RCC 7860 (cell line): ENCODE measurements at places on chromosomes 3 and 15.

DNA sequence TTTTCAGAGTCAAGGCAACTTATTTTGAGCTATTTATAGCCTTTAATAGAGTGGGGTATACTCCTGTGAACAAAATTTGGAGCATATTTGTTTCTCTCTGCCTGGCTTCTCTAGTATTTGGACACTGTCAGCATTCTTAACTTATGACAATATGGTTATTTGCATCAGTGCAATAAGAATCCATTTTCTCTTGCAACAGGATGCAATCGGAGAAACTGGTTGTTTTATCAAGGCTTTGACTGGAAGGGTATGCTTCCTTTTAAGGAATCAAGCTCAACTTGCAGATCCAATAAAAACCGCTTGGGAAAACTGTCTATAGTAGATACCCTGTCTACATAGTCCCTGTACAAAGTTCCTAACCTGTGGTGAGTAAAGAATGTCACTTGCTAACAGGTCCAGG is 106.7 kb downstream of the DPH6 start:
- DNase-seq: no peak

- DNase-seq: no peak
Observed at GRCh38 chr3:171678971-171679492, 131.3 kb downstream of the PLD1 start.

GRCh38 chr15:52171386-52171785 is 19.8 kb downstream of the GNB5 start:
- DNase-seq: no peak

- DNase-seq: no peak
Observed at GRCh38 chr3:116306720-116307119, 138.6 kb downstream of the LSAMP start.

GRCh38 chr15:42493679-42494078 is 1.8 kb upstream of the SNAP23 start:
- DNase-seq: no peak

- DNase-seq: no peak
Observed at GRCh38 chr3:183581496-183582155, 26.1 kb upstream of the KLHL6 start.

DNA sequence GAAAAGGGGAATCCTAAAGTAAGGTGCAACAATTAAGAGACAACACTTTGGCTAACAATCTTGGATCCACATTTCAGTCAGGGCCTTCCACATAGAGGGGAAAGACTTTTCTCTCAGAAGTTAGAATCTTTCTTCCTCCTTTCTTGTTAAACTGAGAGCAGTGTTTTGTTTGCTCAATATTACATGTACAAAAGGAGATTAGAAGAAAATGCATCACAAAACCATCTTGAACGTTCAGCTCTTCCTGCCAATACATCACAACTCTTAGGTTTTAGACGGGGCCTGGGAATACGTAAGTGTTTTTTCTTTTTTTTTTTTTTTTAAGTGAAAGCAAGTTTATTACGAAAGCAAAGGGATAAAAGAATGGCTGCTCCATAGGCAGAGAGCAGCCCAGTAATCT is 39.1 kb downstream of the MAP2K1 start:
- DNase-seq: no peak

DNA sequence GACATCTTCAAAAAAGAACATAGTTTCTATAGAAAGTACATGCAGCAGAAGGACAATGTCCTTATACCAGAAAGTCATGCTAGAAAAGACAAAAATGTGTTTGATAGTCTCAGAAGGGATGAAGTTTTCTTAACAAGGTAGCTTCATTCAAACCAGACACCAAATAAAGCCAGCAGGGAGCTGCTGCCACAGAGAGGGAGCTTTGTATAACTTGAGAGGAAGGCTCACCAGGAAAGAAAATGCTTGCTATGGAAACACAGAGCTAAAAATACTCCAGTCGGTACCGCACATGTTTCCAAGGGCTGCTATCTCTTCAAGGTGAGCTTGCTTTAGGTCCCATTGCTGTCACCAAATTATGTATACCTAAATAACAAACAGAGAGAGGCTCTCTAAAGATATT is 1074.8 kb upstream of the ALCAM start:
- no peak for DNase-seq

DNA sequence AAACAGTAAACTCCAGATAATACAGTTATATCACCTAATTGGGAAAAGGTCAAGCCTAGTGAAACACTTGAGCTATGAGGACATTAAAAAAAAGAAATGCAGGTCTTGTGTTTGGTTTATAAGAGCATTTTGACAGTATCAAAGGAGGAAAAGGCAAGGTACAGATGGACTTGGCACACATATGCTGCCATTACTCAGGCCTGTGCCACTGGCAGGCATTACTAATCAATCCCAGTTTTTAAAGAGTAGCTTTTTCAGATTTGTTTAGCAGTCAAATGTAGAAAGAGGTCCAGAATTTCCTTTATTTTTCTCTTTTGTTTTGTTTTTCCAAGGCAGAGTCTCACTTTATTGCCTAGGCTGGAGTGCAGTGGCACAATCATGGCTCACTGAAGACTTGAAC is 38.9 kb downstream of the MDFIC2 start:
- no peak for DNase-seq

- no peak for DNase-seq
Observed at GRCh38 chr15:78353093-78353492, 12.9 kb downstream of the CRABP1 start.

DNA sequence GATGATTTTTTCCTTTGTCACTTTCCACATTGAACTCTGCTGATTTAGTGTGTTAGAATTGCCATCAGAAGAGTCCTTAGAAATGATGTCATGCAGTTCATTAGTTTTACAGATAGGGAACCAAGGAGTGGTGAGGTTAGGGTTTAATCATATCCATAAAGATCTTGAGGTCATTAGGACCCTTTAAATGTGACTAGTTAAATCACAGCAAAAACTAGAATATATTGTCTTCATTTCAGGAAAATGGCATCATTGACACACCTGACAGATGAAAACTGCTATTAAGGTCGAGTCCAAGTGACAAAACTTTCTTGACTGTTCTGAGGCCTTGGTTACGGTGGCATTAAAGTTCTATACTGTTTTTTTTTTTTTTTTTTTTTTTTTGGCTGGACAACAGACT is 50.5 kb downstream of the MBNL1 start:
- no peak for DNase-seq

GRCh38 chr15:60869851-60870250 is 359.3 kb downstream of the RORA start:
- no peak for DNase-seq

- no peak for DNase-seq
Observed at GRCh38 chr3:32602206-32602605, 31.5 kb upstream of the DYNC1LI1 start.

DNA sequence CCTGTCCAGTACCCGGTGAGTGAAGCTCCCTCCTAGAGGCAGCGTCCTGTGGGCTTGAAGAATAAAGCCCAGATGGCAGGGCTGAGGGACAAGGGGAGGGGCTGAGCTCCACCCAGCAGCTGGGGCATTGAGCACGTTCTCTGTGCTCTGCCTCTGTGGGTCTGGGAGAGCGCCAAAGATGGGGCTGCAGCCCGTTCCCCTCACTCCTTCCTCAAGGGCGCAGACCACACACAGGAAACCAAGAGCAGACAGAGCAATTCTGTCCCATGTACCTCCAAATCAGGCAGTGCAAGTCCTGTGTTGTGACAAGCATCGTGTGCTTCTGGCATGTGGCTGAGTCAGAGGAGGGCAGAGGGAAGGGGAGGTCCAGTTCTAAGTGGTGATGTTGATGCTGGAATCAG is 15.7 kb upstream of the KIF23 start:
- no peak for DNase-seq

DNA sequence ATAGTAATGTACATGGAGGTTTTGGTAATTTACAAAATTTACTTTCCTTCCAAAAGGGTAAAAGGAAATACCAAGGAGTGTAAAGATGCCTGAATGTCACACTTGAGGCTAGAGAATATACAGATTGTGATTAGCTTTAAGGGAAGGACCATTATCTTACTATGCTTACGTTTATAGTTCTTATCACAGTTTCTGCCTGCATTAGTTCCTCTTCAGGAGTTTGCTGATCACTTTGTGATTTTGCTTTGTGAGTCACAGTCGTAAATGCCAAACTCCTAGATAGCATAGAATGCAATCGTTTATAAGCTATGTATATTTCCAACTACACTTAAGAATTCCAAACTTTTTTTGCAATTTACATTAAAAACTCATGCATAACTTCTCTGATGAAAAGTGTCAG is 1034.6 kb downstream of the DIPK2A start:
- DNase-seq: no peak

DNA sequence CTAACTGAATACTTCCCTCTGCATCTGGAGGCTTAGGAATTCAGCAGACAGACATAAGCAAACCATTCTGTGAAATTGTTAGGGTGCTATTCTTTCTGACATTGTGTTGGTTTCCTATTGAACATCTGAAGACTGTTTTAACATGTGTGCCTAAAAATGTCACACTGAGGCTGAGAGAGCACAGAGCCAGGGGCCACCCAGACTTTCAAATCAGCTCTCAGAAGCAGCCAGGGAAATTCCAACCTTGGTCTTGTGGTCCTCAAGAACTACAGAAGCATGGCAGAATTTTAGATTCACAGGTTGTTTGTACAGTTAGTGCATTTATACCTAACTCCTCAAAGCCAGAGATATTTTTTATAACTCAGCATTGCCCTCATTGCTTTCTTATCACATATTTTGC is 929.2 kb upstream of the CFAP20DC start:
- DNase-seq: no peak

DNA sequence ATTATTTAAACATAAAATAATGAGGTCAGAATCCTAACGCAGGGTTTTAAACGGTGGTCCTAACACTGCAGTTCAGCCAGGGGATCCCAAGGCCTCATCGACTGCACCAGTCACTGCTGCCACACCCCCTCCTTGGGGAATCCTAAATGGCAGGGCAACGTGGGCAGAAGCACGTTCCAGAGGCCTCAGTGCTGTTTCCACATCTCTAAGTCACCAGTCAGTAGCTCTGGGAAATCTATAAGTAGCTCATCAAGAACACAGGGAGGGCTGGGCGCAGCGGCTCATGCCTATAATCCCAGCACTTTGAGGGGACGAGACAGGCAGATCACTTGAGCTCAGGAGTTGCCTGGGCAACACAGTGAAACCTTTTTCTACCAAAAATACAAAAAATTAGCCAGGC is 47.5 kb downstream of the PRTG start:
- no peak for DNase-seq

- DNase-seq: no peak
Observed at GRCh38 chr3:178880274-178880673, 191.3 kb downstream of the ZMAT3 start.

GRCh38 chr15:72227192-72227586 is 3.8 kb downstream of the PKM start:
- peak; percentile 90 for DNase-seq

DNA sequence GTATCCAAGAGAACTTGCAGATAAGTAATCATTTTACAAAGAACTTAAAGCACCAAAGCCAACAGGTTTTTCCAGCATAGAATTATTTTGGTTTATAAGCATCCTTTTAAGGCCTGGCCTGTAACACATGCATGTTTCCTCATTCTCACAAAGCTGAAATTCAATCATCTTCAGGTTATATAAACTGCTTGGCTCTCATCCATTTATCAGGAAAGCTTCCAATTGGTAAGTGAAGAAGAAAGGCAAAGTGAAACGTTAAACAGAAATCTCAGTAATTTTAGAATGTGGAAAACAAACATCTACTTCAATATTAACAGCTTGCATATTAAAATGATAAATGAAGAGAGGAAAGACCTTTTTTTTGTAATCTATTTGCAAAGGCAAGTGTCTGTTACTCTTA is 1.6 kb downstream of the SERP1 start:
- no peak for DNase-seq

- DNase-seq: peak; percentile 39
Observed at GRCh38 chr3:62870321-62870720, 4.9 kb downstream of the CADPS start.
